ENCODE measurements at places on chromosomes 3 and 15.
A peak's percentile ranks its signal among the peaks of the same experiment; 100 is the strongest.

DNA sequence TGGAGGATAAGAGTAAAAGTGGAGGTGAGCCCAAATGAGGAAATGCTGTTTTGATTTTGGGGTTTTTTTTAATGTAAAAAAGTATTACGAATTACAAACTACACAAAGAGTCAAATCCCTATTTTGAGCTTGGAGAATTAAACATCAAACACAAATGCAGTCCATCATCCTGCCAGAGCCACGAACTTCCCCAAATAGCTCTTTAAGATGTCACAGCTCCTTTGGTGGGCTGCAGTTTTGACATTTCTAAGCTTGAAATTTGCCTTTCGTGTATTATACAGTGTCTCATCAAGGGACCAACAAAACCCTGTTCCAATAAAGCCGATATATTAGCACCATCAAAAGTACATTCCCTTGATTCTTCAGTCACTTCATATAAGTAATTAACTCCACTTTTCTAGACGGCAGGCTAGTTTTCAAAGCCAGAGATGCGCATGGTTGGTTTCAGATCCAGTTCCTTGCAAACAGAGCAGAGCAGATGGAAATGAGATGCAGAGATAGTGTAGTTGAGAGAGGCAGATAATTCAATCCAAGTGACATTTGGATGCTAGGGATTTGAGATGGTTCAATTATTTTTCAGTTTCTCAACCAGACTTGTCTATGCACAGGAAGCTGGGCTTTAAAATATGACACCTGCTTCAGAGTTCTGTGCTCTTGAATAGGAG is 580.9 kb downstream of the EDEM1 start:
- DNase-seq: no peak

DNA sequence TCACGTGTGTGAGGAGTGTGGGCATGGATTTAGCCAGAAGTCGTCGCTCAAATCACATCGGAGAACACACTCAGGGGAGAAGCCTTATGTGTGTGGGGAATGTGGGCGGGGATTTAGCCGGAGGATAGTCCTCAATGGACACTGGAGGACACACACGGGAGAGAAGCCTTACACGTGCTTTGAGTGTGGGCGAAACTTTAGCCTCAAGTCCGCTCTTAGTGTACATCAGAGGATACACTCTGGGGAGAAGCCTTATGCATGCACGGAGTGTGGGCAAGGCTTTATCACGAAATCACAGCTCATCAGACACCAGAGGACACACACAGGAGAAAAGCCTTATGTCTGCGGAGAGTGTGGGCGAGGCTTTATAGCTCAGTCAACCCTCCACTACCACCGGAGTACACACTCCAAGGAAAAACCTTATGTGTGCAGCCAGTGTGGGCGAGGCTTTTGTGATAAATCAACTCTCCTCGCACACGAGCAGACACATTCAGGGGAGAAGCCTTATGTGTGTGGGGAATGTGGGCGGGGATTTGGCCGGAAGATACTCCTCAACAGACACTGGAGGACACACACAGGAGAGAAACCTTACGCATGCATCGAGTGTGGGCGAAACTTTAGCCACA is 28.1 kb downstream of the ZNF589 start:
- peak; percentile 3 for DNase-seq

- DNase-seq: no peak
Observed at GRCh38 chr3:177483182-177483967, 286.1 kb upstream of the TBL1XR1 start.

DNA sequence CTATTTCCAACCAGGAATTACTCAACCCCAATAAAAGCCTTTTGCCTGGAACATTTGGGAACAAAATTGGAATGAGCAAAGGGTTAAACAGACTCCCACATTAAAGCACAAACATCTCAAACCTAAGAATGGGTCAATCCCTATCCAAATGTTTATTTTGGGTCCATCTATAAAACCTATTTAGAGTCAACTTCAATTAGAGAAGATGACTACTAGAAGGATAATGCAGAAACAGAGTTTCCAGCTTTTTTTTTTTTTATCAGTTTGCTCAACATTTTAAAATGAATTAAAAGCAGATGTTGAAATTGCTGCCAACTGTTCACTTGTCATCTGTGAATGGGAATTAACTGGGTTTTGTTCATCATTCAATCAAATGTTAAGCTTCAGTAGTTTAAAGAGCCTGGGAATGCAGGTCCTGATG is 4.1 kb upstream of the TBC1D23 start:
- no peak for DNase-seq

DNA sequence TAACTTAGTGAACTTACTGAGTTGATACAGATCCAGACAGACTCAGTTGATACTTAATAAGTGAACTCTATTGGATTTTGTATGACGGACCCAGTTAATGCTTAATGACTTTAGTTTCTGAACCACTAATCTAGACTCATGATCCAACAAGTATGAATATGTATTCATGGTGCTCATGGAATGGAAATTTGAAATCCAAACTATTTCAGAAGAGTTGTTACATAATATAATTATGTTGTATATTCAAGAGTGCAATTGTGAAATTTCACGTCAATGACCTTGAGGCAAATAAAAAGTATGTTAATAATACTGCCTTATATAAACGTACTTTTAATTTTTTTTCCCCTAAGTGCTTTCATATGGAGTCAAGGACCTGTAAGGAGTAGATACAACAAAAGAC is 78.8 kb downstream of the THRB start:
- no peak for DNase-seq

DNA sequence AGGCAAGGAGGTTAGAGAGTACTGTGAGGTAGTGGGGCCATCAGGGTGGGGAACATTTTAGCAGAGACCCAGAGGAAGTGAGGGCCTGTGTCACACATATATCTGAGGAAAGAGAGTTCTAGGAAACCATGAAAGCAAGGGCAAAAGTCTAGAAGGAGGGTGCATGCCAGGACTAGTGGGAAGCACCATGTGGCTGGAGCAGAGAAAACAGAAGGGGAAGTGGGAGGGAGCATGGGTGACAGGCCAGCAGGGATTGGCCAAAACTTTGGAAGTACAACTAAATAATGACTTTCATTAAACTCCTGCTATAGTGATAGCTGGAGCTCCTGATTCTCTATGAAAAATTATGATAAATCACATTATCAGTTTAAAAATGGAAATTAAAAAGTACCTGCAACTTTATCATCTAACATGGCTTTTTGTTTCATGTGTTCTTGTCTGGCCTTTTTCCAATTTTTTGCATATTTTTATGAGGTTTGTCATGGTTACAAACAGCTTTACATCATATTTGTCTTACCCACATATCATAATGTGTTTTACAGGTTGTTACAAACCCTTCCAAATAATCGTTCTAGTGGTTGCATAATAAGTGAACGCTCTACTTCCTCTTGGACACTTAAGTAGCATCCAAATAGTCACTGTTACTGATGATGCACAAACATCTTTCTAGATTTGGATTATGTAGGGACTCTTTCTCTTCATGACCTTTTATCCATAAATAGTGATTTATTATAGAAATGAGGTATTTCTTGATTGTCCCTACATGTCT is 168.3 kb downstream of the NEK10 start:
- no peak for DNase-seq

GRCh38 chr3:13452490-13453335 is 27.4 kb upstream of the HDAC11 start:
- DNase-seq: peak; percentile 22

DNA sequence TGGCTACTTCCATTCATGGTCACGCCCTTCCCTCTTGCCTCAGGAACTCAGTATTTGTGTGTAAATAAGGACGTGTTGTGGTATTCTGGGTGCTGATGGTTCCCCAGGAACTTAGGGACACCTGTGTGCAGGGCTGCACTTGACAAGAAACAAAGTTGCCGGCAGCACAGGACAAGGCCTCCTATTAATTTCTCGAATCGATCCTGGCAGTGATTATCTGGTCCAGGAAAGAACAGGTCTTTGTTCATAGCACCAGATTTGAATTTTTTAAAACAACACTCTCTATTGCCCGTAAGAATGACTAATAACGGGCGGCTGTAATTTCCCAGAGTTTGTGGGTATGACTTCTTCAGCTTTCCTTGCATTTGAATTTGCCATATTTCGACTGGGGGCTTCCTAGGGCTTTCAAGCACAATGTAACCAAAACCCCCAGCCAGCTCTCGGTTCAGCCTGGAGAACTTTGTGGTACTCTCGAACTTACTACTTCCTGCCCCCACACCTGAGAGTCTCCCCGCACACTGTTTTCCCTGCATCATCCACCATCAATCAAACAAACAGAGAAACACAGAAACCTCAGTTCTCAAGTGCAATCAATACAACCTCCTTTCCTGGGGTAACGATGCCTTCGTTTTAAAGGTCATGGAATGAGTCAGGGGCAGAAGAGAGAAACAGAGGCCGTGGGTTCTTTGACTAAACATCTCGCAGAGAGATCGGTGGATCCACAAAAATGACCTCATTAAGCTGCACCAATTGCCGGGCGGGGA is 241.7 kb upstream of the ICE2 start:
- peak; percentile 20 for DNase-seq

DNA sequence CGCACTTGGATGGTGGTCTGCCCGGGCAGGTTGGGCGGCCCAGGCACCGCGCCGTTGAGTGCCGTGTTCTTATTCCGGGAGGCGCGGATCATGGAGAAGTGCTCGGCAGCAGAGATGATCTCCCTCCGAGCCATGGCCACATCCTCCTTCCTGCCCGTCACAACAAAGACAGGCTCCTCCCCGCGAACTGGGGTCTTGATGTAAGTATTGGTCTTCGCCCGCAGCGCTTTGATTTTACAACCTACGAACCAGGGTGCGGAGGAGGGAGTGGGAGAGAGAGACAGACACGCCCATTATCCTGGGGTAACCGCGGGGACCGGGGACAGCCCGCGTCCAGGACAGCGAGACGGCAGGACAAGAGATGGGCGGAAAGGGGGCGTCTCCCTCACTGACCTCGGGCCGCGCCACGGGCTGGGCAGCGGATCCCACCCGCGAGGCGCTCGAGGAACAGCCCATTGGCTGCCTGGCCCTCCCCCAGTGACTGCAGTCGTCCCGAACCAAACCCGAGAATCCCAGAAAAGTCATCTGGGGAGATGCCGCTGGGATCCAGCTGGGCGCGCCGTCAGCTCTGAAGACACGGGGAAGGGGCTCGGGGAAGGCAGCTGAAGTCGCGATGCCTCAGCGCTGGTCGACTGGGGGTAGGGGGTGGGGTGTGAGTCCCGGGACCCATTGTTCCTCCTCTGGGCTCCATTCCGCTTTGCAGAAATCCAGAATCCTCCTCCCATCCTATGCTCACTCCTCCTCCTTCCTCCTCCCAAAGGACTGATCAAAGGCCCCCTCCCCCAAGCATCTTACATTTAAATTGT is 1.2 kb downstream of the MEX3B start:
- DNase-seq: peak; percentile 15

GRCh38 chr3:122974764-122975162 is 52.8 kb downstream of the SEMA5B start:
- no peak for DNase-seq

DNA sequence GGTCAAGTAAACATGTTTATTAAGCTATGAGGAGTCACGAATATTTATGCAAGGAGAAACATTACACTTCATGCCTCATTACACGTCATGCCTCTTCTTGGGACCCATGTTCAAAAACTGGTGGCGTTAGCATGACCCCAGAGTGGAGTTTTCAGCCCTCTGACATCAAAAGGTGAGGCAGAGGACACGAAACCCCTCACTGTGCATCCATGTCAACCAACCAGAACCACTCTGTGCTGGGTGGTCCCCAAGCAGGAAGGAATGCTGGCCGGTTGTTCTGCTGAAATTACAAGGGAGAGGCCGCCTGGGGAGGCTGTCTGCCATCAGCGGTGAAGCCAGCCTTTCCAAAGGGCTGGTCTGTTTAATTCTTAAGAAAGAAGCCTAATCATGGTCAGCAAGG is 83.4 kb downstream of the GABRB3 start:
- no peak for DNase-seq

GRCh38 chr3:50519471-50520089 is 16.1 kb upstream of the CACNA2D2 start:
- peak; percentile 62 for DNase-seq

- no peak for DNase-seq
Observed at GRCh38 chr3:123682781-123683504, 98.1 kb upstream of the HACD2 start.

DNA sequence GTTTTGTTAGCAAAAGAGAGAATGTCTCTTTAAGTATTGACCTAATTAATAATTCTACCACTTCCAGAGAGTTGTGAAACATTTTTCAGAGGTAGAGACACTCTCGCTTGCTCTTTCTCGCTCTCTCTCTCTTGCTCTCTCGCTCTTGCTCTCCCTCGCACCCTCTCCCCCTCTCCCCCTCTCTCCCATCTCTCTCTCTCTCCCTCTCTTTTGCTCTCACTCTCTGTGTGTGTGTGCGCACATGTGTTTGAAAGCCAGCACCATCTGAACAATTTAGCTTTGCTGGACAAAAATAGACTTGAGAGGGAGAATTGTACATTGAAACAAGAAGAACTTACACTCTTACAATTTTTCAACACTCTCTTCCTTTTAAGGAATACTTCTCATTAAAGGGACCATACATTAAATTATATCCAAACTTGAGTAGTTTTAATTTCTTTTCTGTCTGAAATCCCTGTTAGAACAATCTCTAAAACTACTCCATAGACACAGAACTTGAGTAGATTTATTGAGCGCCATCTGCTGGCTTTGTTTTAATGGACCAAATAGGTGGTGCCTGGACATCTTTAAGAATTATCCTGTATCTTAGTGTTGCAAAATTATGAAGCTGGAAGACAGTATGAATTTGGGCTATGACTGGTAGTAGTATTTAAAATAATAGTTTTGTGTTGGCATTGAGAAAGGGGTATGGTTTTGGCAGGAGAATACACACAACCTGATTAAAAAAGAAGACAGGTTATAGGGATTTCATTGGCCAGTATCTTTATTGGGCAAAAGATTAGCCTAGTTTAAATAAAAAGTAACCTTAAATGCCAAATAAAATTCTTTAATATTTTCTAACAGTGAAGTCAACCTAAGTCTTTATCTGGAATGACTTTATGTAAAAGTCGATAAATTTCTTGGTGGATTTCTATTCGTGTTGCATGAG is 124.6 kb downstream of the AKAP13 start:
- DNase-seq: peak; percentile 7

- no peak for DNase-seq
Observed at GRCh38 chr15:35737441-35737840, 191.5 kb upstream of the DPH6 start.

GRCh38 chr3:147493666-147494065 is 84.5 kb downstream of the ZIC1 start:
- DNase-seq: no peak

DNA sequence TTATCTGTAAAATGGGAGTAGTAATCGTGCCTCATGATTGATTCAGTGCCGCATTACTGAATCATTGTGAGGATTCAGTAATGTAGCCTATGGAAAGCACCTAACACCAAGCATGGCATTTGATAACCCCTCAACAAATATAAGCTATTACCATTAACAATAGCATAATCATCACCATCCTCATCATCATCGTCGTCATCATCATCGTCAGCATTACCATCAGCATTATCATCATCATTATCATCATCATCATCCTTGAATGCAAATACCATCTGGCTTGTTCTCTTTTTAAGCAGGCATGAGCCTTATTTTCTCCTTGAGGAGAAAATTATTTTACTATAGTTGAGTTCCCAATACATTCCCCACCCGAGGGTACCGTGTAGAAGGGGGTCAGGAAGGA is 115.4 kb upstream of the PTPRG start:
- DNase-seq: no peak

All from T follicular helper cell (primary cell).